ENCODE measurements at places on chromosomes 16 and 17.

GRCh38 chr17:17119533-17119932 is 77.3 kb downstream of the MPRIP start:
- peak; percentile 23 for DNase-seq

DNA sequence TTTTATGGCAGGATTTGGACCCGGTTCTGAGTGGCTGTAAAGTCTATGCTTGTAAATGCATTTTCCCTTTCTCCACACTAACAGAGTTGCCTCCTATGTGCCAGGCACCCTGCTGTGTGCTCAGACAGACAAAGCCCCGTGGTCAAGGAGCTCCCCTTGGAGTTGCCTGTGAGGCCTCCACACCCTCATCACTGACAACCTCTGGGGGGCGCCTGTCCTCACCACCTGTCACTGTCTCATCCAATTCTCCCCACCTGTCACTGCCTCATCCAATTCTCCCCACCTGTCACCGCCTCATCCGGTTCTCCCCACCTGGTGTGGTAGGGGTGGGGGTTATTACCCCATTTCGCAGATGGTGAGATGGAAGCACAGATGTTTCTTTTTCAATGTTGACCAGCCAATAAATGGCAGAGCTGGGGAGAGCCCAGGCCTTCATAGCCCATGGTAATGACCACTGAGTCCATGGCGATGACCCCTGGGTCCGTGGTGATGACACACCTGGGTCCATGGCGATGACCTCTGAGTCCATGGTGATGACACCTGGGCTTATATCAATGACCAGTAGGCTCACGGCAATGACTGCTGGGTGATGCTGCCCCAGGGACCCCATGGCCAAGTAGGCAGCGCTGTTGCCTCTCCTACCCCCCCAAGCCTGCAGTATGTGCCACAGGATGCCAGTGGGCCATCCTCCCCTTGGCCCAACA is 150.1 kb downstream of the IRF8 start:
- DNase-seq, result no peak

DNA sequence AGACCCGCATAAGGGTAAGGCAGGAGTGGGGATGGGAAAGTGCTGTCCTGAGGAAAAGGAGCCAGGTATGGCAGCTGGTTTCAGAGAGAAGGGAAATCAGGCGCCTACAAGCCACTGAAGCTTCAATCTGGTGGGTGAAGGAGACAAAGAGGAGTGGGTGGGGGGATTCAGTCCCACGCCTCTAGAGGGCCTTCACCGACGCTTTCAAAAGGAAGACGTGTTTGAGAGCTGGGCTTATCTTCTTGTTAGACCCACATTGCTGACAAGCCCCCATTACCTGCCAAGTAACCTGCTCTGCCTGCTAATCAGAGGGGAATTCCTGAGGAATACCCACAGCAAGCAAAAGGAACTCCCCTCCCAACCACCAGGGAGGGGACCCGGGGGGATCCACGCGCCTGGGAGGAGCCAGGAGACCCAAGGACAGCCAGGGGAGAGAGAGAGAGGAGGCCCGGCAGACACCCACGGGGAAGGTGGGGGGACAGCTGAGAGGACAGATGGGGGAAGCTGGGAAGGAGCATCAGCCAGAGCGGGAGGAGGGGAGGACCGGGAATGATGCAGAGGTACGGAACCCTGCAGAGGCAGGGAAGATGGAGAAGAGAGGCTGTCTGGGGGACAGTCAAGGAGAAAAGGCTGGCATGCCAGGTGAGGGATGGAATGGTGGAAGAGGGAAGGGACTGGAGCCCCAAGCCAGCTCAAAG is 1.0 kb downstream of the MTMR4 start:
- no peak for DNase-seq

DNA sequence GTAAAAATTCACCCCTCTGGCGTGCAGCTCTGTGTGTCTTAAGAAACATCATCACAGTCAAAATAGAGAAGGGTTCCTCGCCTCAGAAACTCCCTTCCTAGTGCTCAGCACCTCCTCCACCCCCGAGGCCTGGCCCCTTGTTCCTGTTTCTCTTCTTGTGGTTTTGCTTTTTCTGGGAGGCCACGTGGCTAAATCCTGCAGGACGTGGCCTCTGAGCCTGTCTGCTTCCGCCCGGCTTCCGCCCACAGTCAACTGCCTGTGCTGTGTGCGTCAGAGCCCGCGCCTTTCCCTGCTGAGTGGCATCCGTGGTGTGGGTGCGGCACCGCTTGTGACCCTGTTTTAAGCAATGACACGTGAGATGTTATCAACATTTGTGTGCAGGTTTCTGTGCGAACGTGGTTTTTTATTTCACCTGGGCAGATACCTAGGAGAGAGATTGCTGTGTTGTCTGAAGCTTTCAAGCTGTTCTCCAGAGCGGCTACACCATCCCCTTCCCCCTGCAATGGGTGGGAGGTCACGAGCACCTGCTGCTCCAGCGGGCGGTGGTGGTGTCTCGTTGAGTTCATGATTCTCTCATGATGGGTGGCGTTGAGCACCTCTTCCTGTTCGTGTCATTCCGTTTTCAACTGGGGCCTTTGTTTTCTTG is 21.7 kb downstream of the ACSF3 start:
- peak; percentile 73 for DNase-seq

GRCh38 chr16:13441675-13442074 is 478.3 kb upstream of the ERCC4 start:
- DNase-seq, result no peak

GRCh38 chr17:48295362-48296288 is 134.4 kb downstream of the SKAP1 start:
- DNase-seq, result no peak

GRCh38 chr17:78349891-78350642 is 9.8 kb downstream of the SOCS3 start:
- DNase-seq, result no peak

DNA sequence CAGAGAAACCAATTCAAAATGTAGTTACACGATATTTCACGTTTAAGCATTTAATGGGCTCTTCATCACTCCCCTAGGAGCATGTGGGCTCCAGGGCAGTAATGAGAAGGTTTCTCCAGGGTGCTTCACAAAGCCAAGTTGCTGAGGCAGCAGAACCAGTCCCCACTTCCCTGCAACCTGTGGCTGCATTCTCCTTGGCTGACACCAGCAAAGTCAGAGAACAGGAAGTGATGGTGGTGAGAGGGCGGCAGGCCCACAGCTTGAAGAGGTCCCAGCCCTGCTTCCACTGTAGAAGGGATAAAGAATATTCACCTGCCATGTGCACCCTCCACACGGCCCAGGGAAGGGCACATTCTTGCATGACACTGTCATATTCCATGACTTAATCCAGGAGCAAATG is 133.2 kb downstream of the CBLN1 start:
- DNase-seq, result no peak

DNA sequence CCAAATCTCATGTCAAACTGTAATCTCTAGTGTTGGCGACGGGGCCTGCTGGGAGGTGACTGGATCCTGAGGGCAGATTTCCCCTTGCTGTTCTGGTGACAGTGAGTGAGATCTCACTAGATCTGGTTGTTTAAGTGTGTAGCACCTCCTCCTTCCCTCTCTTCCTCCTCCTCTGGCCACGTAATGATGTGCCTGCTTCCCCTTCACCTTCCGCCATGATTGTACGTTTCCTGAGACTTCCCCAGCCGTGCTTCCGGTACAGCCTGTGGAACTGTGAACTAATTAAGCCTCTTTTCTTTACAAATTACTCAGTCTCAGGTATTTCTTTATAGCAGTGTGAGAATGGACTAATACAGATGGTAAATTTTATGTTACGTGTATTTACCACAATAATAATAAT is 49.2 kb downstream of the METTL16 start:
- DNase-seq, result no peak

GRCh38 chr16:50684823-50685461 is 3.8 kb upstream of the SNX20 start:
- DNase-seq, result no peak

GRCh38 chr16:52781005-52781630 is 234.2 kb upstream of the TOX3 start:
- no peak for DNase-seq

GRCh38 chr17:80917716-80918560 is 73.7 kb upstream of the CHMP6 start:
- no peak for DNase-seq

- DNase-seq, result no peak
Observed at GRCh38 chr17:3318336-3318735, 20.2 kb upstream of the OR3A1 start.

DNA sequence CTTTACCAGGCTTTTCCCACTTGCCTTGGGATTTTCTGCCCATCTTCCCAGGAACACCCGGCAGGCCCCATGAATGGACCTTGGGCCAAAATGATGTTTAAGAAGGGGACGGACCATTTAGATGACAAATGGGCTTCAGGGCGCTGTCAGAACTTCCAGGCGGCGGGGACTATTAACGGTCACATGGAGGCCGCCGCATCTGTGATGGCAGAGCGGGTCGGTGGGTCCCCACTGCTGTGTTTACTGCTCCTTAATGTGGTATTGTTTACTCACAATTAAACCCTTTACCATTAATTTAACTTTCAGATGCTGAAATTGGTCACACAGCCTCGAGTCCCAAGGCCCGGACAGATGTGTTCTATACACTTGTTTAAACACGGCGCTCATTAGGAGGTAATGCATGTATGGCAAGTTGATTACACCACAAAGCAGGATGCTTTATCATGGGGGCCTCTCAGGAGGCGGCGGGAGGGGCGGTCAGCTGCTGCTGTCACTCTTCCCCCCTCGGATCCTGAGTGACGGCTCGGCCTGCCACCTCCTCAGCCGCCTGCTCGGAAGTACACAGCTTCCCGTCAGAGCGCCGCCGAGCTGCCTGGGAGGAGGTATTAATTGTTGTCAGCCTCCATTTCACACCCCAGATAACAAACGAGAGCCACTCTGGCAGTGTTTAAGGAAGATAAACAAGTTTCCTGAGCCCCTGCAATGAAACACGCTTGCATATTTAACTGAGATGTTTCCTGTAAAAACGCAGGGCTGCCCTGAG is 83.9 kb upstream of the IRX3 start:
- no peak for DNase-seq

DNA sequence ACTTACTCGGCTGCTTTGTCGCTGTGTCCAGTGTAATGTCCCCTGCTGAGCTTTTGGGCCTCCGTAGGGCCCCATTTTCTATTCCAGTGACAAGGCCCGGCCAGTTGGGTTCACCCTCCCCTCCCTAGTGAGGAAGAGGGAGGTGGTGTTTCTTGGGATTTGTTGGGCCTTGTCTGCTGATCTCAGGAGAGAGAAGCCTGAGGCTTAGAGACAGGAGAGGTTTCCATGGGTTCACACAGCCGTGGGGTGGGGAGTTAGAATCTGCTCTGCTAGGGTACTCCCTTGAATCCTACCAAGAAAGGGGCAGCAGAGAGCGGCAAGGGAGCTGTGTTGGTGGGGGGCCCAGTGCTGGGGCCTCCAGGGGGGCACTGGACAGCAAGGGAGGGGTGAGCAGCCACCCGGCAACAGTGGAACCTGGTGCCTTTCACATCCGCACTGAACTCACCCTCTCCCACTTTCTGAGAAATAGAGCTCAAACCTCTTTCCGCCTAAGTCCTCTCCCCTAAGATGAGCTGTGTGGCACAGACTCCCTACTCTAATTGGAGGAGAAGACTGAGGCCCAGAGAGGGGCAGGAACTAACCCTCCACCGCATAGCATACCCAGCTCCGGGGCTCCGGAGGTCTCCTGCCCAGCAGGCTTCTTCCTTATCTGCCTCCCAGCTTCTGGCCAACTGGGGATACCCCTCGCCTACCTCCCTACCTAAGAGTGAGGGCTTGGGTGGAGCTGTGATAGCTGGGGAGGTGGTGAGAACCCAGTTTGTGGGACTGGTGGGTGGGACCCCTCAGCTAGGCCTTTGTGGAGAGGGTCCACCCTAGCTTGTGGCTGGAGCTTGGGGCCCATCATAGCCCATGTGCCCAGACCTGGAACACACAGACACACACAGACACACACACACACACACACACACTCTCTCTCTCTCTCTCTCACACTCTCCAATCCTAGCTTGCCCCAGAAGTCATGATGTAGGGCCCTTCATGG is 6.8 kb downstream of the TBKBP1 start:
- DNase-seq, result no peak

DNA sequence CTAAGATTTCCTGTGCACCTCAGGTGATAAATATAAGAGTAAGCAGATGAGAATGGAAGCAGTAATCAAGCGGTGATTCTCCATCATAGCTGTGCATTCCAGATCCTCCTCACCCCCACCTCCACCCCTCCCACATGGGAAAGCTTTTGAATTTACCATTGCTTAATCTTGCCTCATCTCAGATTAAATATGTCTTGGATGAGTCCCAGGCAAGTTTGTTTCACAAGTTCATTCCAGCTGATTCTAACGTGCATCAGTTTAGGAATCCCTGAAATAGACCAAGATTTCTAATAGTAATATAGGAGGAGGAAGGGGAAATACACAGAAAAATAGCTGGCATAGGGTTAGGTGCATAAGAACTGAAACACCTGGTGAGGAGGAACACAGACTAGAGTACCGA is 396.2 kb upstream of the KIF2B start:
- DNase-seq, result no peak

DNA sequence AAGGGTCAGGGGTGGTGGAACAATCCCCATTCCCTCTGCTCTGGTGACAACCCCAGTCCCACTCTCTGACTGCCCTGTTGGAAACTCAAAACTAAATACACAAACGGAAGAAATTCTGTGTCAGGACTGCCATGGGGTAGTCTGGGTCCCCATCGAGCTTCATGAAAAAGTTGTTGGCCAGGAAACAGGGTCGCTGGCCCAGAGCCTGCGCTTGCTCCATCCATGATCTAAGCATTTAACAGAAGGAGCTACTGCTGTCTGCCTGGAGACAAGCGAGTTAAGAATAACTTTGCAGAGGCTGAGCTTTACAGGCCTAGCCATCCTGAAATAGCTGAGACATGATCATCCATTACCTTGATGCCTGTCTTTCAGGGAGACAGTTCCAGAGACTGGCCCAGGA is 32.4 kb upstream of the MYH10 start:
- no peak for DNase-seq

DNA sequence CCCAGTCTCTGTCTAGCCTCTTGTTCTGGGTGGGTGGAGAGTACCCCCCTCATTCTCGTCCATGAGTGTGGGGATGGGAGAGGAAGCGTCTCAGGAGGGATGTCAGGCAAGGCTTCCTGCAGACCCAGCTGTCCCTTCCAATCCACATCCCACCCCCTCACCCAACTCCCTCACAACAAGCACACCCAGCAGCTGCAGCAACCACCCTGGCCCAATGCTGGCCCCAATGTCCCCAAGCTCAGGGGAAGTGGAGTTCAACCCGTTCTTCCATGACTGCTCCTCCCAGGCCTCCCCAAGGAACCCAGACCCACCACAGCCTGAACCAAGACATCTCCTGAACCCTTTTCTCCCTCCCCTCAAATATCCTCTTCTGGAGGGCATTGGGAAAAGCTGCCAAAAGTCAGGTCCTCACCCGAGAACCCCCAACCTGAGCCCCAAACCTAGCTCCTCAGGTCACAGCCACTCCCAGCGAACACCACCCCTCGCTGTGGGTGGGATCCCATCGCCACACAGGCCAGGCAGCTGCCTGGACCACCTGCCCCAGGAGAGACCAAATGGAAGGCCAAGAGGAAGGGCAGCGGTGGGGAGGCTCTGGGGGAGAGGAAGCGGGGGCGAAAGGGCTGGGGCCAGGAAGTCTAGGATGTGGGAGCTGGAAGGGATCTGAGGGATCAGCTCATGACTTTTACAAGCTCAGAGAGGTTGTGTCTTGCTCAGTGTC is 47.6 kb downstream of the FZD2 start:
- no peak for DNase-seq
